ENCODE measurements at places on chromosomes 3 and 15. TPM values are rescaled to one million over a fixed set of nuclear protein-coding genes. Genes with fewer than 3 reads are reported as not detected.

GRCh38 chr3:79351699-79352098, 416.1 kb downstream of the ROBO1 start:
- DNase-seq, result no peak

The KNL1 gene
- polyA plus RNA-seq, result 16.5 TPM

DNA sequence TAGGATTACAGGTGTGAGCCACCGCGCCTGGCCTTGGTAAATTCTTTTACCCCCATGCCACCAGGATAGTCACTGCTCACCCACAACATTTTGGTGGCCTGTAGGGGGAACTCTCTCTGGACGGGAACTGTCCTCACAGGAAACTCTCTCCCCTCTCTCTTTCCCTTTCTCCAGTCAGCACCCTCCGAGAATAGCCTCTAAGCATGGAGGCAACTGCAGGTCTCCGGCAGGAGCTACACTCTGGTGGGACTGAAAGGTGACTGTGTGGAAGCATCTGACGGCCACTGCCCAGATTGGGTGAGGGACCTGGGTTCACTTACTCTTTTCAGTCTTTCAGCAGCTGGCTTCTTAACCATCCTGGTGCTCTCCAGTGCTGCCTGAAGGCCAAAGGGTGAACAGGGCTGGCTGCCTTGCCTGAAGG, 21.3 kb downstream of the TRANK1 start:
- DNase-seq, result no peak

- no peak for DNase-seq
Observed at GRCh38 chr15:58148633-58149445, 10.7 kb downstream of the AQP9 start.

DNA sequence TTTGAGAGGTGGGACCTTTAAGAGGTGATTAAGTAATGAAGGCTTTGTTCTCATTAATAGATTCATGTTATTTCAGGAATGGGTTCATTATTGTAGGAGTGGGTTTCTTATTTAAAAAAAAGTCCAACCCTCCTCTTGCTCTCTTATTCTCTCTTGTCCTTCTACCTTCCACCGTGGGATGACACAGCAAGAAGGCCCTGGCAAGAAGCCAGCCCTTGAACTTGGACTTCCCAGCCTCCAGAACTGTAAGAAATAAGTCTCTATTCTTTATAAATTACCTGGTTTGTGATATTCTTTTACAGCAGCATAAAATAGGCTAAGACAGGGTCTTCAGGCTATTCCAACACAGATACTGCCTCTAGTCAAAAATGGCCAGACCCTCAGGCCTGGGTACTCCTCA, 62.2 kb downstream of the MYLK start:
- DNase-seq, result no peak

The AADAC gene
- 0.32 TPM for polyA plus RNA-seq
